ENCODE measurements at places on chromosomes 4 and X.

DNA sequence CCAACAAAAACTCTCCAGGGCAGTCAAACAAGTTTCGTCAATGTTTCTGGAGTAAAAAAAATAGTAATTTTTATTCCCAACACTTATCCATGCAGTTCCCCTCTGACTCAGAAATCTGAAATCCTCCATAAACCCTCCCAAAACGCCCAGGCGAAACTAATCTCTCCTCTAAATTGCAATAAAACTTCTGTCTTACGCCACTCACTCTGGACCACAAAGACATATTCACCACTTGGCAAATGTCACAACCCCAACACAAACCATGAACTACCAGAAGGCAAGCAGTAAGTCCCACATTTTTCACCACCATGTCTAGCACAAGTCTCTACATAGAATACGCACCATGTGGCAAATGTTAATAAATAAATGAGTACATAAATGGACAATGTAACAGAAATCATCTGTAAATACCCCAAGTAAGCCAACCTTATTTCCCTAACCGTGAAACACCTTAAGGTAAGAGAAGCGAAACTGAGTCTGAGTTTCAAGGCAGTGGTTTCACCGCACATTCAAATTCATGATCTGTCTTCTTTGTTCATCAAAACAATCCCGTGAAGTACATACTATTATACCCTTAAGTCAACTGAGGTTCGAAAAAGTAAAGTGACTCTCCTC, 1.6 kb downstream of the PAPSS1 start:
- no peak for DNase-seq

- no peak for DNase-seq
These were observed 126.8 kb upstream of the MAMLD1 start for GRCh38 chrX:150236327-150236726.

- DNase-seq = no peak
These were observed 11.0 kb upstream of the SH3TC1 start for GRCh38 chr4:8188085-8188484.

DNA sequence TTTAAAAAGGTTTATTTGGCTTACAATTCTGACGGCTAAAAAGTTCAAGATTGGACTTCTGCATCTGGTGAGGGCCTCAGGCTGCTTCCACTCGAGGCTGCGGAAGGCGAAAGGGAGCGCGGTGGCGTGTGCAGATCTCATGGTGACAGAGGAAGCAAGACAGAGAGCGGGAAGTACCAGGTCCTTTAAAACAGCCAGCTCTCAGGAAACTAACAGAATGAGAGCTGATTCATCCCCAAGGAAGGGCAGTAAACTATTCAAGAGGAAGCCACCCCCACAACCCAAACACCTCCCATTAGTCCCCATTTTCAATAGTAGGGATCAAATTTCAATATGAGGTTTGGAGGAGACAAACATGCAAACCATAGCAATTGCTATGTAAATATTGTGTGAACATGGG, 2144.2 kb upstream of the AGA start:
- DNase-seq = no peak

DNA sequence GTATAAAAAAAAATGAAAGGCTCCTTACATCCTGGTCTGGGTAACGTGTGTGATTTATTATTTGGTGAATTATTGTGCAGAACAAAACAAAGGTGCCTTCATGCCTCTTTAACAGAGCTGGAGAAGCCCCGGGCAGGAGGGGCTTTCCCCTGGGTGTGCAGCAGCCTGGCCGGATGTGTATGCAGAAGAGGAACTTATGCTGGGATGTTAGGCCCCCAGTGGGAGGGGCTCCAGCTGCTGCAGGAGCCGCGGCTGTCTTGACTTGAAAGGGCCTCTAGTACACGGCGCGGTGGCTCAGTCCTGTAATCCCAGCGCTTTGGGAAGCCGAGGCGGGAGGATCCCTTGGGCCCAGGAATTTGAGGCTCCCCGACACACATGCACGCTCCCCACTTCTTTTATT, 16.0 kb downstream of the CCNQ start:
- DNase-seq = no peak

- DNase-seq = no peak
These were observed 2.5 kb upstream of the HTRA3 start for GRCh38 chr4:8267077-8267476.

DNA sequence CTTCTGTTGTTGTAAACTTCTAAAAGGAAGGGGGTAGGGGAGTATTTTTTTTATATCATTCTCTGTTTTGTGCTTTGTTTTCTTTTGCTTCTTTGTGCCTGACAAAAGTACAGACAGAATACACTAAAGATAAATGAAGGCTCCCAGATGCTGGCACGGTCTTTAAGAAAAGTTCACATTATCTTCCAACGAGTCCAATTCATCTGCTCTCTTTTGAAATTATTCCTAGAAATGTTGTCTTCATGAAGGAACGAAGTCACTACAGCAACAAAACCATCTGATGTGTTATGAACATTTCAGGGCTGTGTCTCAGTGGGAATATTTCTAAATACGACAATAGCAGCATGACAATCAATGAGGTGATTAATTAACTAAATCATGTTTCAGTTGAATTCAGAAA, 813.8 kb upstream of the HTR2C start:
- DNase-seq = no peak

DNA sequence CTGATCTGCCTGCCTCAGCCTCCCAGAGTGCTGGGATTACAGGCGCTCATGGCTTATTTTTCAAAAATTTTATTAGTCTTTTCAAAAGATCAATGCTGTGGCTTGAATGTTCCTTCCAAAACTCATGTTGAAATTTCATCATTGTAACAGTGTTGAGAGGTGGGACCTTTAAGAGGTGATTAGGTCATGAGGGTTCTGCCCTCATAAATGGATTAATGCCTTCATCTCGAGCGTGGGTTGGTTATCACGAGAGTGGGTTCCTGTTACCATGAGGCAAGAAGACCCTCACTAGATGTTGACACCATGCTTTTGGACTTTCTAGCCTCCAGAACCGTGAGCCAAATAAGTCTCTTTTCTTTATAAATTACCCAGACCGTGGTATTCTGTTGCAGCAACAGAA, 30.3 kb downstream of the EIF2S3 start:
- DNase-seq = no peak

DNA sequence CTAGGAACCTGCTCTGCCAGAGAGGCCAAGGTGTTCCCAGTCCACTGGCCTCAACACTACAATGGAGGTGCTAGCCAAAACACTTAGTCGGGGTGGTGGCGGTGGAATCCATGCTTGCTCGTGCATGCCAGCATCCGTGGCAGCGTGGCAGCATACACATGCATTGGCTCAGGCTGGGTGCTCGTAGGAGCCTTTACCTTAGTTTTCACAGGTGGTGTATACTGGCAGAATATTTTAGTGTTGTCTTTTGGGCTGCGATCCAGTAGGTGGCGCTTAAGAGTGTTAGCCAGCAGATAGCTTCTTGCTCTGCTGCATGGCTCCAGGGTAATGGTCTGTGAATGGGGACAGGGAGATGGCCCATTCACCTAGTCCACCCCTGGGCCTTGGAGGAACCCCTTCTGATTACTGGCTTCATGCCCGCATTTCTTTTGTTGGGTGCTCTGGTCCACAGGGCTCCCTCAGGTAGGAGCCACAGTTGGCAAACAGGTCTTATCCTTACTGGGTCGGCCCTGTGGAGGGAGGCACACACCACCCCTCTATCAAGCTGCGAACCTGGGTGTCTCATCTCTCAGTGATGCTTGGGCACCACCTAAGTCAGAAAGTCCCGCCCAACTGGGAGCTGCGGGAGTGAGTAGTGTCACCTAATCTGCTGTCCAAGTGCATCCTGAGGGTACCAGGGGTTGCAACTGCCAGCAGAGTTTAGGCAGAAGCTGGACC, 40.0 kb downstream of the RIPPLY1 start:
- no peak for DNase-seq

GRCh38 chr4:6542951-6543350, 32.0 kb upstream of the MAN2B2 start:
- no peak for DNase-seq

DNA sequence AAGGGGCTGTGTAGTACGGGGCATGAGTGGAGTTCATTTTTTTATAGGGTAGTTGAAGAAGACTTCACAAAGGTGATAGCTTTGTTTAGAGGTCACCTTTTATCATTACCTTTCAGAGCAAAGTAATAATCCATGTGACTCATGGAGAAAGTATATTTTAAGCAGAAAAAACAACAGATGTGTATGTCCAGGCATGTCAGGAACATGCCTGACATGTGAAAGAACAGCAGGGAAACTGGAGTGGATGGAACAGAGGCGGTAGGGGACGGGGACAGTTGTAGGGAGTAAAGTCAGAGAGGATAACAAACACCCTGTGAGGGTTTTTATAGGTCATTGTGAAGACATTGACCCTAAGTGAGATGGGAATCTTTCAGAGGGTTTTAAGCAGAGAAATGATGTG, 107.6 kb downstream of the USP9X start:
- no peak for DNase-seq

DNA sequence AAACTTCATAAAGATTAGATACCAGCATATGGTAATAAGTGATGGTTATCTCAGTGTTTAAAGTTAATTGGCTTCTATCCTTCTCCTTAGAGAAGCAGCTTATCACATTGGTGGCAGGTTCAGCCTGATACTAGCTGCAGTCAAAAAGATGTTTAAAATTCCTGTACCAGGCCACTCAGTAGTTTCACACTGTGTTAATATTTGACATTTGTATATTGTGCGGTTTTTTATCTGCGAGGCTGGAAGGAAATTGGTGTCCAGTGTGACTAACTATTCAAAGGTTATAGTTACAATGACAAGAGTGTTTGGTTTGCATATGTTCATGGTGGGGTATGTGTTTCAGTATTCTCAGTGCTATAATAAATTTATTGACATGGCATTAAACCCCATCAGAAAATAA, 27.5 kb upstream of the TBC1D8B start:
- no peak for DNase-seq

DNA sequence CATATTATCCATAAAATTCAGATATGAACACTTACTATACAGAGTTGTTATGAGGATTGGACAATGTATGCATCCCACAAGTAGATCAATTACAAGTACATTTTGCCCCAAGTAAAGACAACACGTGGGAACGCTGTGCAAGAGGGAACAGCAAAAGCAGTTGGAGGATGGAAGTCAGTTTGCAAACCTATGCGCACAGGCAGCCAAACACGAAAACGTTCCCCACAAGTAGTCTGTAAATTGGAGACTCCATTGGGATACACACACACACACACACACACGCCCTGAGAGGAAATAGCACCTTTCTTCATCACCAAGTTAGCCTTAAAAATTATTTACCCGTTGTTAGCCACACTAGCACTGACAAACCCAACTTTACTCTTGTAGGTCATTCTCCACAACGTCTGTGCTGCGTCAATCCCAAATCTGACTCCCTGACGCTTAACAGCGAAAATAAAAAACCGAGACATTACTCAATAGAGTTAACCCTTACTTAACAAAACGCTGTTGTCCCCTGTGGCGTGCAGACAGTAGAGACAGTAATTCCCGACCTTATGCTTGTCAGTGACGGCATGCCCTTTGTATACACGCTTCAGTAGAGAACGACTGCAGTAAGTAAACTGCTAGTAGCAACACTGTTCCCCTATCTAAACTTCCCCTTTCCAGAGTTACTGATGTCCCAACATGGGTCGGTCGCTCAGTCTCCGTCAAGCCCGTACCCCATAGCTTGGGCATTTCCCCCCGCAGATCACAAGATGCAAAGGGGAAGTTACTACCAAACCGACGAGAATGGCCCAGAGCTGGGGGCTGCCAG, 730 bp downstream of the MANBA start:
- peak; percentile 12 for DNase-seq

GRCh38 chr4:133865612-133866327, 335.8 kb downstream of the PABPC4L start:
- no peak for DNase-seq

- DNase-seq = no peak
These were observed 351.7 kb upstream of the FAM241A start for GRCh38 chr4:111793433-111794091.
